ENCODE measurements at places on chromosomes 2 and 18.

GRCh38 chr2:212147921-212148513, 390.6 kb downstream of the ERBB4 start:
- no peak for DNase-seq

GRCh38 chr2:145265244-145265643, 745.3 kb upstream of the ZEB2 start:
- no peak for DNase-seq

GRCh38 chr18:70931942-70932814, 643.3 kb downstream of the SOCS6 start:
- DNase-seq, result no peak

- no peak for DNase-seq
These were observed 117.2 kb downstream of the KYNU start for GRCh38 chr2:142994665-142995064.

- no peak for DNase-seq
These were observed 138.1 kb upstream of the CHAC2 start for GRCh38 chr2:53629501-53629900.

Measured in hematopoietic multipotent progenitor cell treated with erythropoietin and hydrocortisone succinate and interleukin-3 and kit ligand, for 15 days (in vitro differentiated cells).